ENCODE measurements at places on chromosomes 11 and 22. TPM values are rescaled to one million over a fixed set of nuclear protein-coding genes. Genes with fewer than 3 reads are reported as not detected.
A peak's percentile ranks its signal among the peaks of the same experiment; 100 is the strongest.

- DNase-seq, result no peak
These were observed 693.7 kb downstream of the OPCML start for GRCh38 chr11:132838627-132839026.

DNA sequence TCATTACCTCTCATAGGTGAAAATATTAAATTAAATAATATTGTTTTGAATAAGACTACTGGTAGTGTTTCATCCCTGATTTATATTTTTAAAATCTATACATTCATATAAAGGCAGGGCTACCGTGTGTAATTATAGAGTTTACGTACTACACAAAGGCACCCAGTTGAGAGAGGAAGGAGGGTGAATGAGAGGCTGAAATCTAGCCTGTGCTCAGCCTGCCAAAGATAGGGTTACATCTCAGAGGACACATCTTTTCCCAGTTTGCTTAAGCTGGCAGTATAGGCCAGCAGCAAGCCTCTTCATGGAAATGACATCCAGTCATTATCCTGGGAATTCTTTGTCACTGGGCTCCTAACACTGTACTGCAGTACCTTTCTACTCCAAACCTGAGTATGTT, 7.5 kb upstream of the B3GNT6 start:
- DNase-seq, result no peak

The CASP12 gene
- 0.72 TPM for total RNA-seq

The TCF20 gene
- 101 TPM for total RNA-seq

DNA sequence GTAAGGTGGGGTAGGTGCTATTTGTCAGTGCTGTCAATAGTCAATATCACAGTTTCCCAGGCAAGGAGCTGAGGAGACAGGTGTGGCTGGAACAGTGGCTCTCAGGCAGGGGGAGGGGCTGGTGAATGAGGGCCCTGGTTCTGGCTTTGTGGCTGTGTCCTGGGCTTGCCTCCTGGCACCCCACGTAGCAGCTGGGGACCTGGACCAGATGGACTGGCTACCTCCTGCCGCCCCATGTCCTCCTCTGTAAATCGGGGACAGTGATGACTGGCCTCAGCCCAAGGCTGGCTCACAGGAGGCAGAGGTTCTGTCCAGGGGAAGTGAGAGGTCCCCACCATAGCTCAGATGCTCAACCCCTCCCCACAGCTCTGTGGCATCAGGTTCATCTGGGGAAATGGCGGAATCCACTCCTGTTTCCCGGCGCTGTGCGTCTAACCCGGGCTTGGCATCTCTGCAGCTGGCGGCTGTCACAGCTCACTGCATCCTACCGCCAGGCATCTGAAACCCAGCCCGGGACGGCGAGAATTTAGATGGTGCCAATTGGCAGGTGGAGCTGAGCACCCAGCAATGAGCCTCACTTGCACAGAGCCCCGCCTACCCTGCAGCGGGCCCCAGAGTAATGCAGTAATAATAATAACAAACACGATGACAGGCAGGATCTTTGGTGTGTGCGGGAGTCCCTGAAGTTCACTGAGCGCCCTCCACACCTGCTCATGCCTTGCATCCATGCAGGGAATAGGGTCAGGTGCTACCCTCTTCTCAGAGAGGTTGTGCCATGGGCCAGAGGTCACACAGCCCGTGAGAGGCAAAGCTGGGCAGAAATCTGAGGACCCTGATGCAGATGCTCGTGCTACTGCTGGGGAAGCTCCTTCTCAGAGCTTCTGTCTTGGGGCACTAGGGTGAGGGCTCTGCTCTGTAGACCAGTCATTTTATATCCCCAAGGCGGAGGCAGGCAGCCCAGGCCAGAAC, 27.8 kb upstream of the SHISAL1 start:
- no peak for DNase-seq

The OR8B4 gene
- not detected for total RNA-seq

DNA sequence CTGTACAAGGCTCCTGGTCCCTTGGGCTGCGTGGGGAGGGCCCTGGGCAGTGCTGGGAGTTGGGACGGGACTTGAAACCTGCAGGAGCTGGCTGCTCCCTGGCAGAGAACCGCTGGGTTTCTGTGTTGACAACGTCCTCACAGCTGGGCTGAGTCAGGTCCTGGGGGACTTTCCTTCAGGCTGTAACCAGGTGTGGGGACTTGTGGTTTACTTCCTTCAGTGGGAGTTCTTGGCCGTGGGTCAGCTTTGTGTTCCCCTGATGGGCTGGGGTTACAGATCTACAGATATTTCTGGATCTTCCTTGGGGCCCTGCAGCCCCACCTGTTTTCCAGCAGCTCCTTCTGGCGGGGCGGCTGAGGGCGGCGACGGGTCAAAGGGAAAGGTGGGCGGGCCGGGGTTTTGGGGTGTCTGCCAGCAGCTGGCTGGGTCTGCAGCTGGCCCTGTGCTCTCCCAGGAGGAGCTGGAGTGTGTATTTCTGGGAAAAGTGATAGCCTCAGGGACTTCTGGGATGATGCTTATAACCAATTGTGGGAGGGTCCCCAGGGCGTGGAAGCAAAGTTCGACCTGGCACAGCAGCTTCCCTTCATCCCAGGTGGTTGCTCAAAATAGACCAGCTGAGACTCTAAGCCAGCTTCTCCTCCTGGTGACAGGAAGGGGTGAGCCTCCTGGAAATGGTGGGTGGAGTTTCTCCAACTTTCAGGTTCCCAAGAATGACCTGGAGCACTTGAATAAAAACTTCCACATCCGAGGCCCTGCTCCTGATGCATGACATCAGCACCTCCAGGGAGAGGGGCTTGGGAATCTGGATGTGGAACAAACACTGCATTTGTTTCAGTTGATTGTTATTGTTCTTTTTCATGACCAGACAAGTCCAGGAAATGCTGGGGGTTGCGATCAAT, 19.1 kb downstream of the ST14 start:
- DNase-seq, result no peak

DNA sequence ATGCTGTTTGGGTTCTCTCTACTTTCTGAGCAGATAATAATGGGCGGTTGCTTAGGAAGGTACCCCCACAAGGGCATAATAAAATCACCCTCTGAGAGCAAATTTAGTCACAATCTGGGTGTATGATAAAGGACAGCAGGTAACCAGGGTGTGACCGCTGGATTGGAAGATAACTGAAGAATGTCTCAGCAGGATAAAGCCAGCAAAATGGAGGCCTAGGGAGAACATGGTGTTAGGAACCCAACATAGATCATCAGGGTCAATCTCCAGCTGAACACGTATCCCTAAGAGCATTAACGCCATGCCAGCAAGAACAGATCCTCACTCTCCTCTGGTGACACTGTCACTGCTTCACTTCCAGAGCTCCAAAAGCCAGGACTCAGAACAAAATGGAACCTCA, 64.5 kb upstream of the SCUBE2 start:
- no peak for DNase-seq

DNA sequence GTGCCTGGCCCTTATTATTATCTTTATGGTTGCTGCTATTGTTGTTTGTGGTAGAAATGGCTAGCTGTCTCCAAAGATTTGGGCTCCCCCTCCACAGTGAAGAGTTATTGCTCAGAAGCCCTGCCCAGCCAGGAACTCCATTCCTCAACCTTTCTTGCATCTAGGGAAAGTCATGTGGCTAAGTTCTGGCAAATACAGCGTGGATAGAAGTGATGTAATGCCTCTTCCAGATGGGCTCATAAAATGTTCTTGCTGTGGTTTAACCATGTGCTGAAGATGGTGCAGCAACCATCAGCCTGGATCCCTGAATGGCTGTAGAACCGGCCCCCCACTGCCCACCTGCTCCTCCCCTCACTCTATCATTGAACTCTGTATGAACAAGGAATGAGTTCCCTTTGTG, 203.5 kb upstream of the E2F8 start:
- DNase-seq, result no peak

The MS4A15 gene
- not detected for total RNA-seq

DNA sequence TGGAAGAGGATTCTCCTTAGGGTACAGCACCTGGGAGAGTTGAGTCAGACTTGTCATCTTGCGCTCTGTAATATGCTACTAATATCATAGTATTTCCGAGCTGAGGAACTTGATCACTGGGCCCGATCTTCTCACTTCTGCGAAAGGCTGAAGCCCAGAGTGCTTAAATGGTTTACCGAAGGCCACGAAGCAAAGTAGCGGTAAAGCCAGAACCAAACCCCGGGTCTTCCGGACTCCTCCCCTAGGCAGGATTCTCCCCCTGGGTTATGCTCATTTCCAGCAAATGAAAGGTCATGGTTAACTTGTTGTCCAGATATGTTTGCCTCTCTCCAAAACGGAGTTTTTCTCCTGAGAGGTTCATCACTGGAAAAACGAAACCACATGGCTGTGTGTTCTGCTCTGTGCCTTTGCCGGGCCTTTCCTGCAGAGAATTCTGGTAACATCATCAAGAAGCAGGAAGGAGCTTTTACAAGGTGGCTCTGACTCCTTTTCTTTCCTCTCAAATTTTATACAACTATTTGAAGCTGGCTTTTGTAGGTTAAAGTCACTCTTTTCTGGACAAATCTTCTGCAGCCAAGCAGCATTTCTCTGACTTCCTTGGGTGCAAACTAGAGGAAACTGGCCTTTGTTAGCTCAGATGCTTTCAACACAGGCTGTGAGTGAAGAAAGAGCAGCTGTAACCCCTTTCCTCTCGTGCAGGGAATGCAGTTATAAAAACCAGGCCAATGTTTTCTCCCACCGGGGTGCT, 35.5 kb downstream of the UBASH3B start:
- DNase-seq, result peak; percentile 62

The OR8D1 gene
- total RNA-seq, result not detected

The CYP2R1 gene
- 18.2 TPM for total RNA-seq

DNA sequence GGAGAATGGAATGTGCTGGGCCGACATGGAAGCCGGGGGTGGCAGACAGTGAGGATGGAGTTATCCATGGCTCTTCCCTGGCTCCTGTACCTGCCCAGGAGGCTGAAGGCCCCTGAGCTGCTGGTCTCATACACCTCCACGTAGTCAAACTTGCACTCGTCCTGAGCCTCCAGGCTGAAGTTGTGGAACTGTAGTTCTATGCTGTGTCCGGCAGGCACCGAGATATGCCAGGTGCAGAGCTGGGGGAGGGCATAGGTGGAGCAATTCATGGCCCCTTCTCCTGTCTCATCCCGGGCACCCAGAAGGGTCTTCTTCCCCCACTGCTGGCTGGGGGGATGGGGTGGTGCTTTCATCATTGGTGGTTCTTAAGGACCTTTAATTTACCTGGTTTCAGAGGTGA, 2.8 kb downstream of the MFRP start:
- DNase-seq, result no peak

GRCh38 chr11:105144887-105145286, 5.3 kb upstream of the CARD18 start:
- DNase-seq, result no peak

- DNase-seq, result no peak
These were observed 121.2 kb downstream of the TRIM44 start for GRCh38 chr11:35783809-35784208.

The SLC36A4 gene
- 10.5 TPM for total RNA-seq

DNA sequence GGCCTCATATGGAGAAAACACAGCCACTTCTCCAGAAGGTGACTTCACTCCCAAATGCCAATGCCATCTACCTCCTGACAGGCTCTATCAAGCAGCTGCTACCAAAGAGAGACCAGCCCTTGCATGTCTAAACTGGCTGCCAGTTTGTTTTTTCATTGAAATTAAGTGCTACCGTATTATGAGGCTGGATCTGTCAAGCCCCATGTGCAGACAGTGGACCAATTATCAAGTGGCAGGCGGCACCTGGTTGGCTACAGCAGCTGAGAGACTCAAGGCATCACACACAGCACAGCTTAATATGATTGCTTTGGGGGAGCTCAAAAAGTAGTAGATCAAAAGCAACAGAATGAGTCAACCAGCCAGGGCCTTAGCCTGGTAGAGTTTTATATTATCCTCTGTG, 1293.0 kb upstream of the TENM4 start:
- no peak for DNase-seq

DNA sequence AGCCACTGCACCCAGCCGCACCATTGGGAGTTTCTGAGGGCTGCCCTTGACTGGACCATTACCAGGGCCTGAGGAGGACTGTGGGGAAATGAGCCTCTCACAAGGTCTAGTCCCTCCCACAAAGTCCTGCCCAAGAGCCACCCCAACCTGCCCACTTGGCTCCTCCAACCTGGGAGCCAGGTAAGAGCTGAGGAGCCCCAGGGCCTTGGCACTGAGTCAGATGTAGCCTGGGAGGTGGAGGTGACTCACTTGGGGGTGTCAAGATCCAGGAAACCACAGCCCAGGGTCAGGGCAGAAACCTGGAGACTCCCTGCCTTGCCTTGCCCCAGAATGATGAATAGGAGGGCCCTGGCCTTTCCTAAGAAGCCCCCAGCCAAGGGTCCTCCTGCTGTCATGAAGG, 25.8 kb upstream of the P2RY2 start:
- DNase-seq, result no peak

GRCh38 chr11:76672431-76673175, 2.1 kb upstream of the LRRC32 start:
- DNase-seq, result peak; percentile 61

DNA sequence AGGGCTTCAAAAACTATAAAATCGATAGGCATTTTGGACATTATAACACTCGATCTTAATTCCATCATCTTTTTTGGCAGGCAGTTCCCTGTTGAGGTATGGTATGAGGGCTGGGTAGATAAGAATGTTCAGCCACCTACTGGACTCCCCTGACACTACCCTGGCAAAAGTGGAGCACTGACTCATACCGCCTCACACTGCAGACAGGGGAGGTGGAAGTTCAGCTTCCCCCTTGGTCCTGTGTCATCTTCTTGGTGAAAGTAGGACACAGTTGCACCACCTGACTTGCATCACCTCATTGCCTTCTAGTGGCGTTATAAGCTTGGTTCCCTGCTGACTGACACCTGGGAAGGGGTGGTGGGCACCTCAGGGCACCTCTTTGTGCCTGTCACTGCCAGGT, 30.4 kb downstream of the PAAF1 start:
- no peak for DNase-seq

The CHST1 gene
- total RNA-seq, result 0.47 TPM

- DNase-seq, result no peak
These were observed 6.1 kb downstream of the GNB1L start for GRCh38 chr22:19848298-19849224.

- no peak for DNase-seq
These were observed 167.3 kb downstream of the TBC1D22A start for GRCh38 chr22:46929710-46930204.

DNA sequence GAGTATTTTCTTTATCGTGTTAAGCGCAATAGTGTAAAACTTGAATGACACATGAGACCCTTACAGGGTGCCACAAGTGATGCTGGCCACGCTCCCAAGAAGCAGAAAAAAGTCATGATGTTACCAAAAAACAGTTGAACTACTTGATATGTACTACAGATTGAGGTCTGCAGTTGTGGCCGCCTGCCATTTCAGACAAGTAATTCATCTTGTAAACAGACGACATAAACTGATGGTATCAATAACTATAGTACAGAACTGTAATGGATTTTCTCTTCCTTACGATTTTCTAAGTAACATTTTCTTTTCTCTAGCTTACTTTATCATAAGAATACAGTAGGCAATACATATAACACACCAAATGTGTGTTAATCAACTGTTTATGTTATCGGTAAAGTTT, 5.5 kb downstream of the CD59 start:
- DNase-seq, result no peak

The TNNT3 gene
- total RNA-seq, result 19.4 TPM

The BTG4 gene
- total RNA-seq, result not detected

- no peak for DNase-seq
These were observed 14.0 kb upstream of the SESN3 start for GRCh38 chr11:95245038-95245437.
